ENCODE measurements at places on chromosomes 5 and 9.

DNA sequence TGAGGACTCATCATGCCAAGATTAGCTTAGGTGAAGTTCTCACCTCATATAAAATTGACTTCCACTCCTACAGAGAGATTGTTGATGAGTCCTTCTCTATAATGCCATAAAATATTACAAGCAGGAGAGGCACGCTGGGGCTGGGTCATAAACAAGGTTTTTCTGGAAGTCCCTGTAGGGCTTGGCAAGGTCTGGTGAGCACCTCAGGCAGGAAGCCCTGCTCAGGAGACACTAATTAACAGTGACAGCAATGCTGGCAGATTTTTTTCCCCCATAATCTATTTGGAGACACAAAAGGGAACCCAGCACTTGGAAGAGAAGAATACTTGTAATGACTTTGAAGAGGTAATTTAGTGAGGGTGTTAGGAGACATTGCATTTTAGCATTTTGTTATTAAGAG is 118.7 kb downstream of the DIRAS2 start:
- DNase-seq = no peak

GRCh38 chr5:11427569-11427968 is 476.7 kb downstream of the CTNND2 start:
- DNase-seq = no peak

- no peak for DNase-seq
These were observed 8.0 kb downstream of the GAS1 start for GRCh38 chr9:86939321-86939720.

DNA sequence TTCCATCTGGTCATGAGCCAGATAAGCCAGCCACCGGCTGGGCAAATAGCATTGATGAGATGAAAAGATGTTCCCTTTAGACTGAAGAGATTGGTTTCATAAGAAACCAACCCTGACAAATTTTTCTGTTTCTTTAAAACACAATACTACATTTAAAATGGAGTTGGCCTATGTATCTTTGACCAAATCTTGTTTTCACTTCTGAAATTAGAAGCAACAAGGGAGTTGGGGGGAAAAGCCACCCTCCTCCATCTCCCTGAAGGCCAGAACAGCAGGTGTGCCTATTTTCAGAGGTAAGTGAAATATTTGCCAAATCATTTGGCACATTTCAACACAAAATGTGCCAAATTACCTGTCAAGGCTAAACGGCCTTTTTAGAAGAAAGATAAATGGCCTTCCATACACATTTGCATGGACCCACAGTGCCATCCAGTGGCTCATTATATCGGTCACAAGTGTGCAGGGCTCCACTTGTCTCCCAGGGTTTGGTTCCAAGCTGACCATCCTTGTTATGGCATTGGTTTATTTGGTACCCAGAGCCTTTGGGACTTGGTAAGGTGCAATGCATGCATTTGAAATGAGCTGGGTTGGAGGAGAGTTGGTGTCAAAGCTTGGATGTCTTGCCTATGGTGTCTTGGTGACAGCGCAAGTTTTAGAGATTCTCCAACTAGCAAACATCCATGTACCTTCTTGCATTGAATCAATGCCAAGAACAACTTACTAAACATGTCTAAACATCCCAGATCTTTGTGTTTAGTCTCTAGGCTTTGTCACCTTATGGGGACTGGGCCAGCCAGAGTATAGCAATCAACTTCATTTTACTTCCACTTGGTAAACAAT is 372.0 kb upstream of the KIF2A start:
- no peak for DNase-seq

DNA sequence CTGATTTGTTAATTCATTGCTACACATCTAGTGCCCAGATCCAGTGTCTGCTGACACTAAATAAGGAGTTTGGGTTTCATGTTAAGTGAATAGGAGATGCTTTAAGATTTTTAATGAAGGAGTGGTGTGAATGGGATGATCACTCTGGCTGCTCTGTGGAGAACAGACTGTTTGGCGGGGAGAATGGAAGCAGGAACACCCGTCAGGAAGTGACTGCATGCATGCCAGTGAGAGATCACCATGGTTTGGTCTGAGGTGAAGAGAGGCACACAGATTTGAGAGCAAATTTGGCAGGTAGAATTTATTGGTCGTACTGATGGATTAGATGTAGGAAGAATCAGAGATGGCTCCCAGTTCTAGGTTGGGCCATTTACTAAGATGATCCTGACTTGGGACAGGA is 19.8 kb downstream of the ATP6V0E1 start:
- no peak for DNase-seq

DNA sequence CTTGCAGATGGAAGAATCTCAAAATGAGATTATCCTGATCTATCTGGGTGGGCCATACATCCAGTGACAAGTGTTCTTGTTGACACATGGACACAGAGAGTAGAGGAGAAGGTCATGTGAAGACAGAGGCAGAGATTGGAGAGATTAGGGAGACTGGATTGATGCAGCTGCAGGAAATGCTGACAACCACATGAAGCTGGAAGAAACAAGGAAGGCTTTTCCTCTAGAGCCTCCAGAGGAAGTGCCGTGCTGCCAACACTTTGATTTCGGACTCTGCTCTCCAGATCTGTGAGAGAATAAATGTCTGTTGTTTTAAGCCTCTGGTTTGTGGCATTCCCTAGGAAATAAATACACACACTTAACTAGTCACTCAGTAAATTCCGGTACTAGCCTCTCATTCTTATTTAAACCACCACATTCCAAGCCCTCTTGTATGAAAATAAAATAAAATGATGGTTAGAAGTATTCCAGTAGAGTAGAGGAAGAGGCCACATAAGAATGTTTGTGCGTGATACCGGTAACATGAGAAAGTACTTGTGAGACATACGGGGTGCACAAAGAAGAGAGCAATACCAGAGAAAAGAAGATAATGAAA is 110.9 kb upstream of the DMAC1 start:
- no peak for DNase-seq

- DNase-seq = no peak
These were observed 39.8 kb upstream of the C6 start for GRCh38 chr5:41253109-41253508.

DNA sequence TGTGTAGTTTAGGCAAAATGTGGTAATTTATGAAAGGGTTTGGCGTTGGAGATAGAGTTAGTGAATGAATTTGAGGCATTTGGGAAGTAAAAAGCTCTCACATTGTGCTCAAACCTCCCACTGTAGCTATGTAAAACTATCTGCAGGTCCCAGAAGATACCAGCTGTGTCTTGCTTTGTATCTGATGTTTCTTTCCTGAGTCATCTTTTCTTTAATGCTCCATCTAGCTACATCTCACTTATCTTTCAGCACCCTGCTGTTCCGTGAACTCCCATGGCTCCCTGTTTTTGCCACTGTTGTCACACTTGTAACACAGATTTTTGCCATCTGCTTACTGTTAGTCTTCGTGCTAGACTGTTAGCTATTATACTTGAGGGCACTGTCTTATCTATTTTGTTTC is 253.1 kb downstream of the NPR3 start:
- no peak for DNase-seq

- no peak for DNase-seq
These were observed 17.5 kb downstream of the TMEM161B start for GRCh38 chr5:88251048-88251711.

- DNase-seq = peak; percentile 11
These were observed 6.7 kb upstream of the ZCCHC10 start for GRCh38 chr5:133032852-133033742.

- DNase-seq = peak; percentile 71
These were observed at the start of gene TESK1 for GRCh38 chr9:35604578-35605350. Gene TESK1, plus strand, starts transcription at chr9:35605262. Its CDS starts 358 bp downstream, at chr9:35605620.

Measured in T-helper 2 cell (primary cell).